A549 treated with ZK216348 at 1 μM for 4 hours (cell line): ENCODE measurements at places on chromosomes 4 and X. TPM values are rescaled to one million over a fixed set of nuclear protein-coding genes. Genes with fewer than 3 reads are reported as not detected.

TCEAL6 gene
- not detected in 5 replicates for total RNA-seq

NEIL3 gene
- total RNA-seq: 9.8 to 12.1 TPM (median 10.9 TPM) in 5 replicates

SMIM31 gene
- total RNA-seq: 0.08 TPM in 1 of 5 replicates, not detected in the others

SPANXC gene
- 0.74 to 2.4 TPM (median 0.76 TPM) in 3 of 5 replicates, not detected in the others for total RNA-seq

WNK3 gene
- total RNA-seq: 0.05 to 0.07 TPM in 2 of 5 replicates, not detected in the others

IRAK1 gene
- 150 to 229 TPM (median 227 TPM) in 5 replicates for total RNA-seq

FHIP1A gene
- 0.07 to 0.47 TPM (median 0.18 TPM) in 5 replicates for total RNA-seq

AMOT gene
- 0.04 to 0.07 TPM in 2 of 5 replicates, not detected in the others for total RNA-seq

STPG2 gene
- total RNA-seq: not detected in 5 replicates

GPRASP1 gene
- total RNA-seq: 0.22 to 0.42 TPM (median 0.34 TPM) in 5 replicates

TRIM60 gene
- not detected in 5 replicates for total RNA-seq

ESX1 gene
- total RNA-seq: 0.14 to 0.16 TPM in 2 of 5 replicates, not detected in the others

PPEF2 gene
- total RNA-seq: not detected in 5 replicates

AP1AR gene
- total RNA-seq: 6.4 to 14.8 TPM (median 10.9 TPM) in 5 replicates

PSAPL1 gene
- 0.14 to 0.29 TPM (median 0.22 TPM) in 4 of 5 replicates, not detected in the other for total RNA-seq

ANXA3 gene
- total RNA-seq: 56.7 to 92.0 TPM (median 59.6 TPM) in 5 replicates

CTAG1A gene
- not detected in 5 replicates for total RNA-seq

CRMP1 gene
- 2.5 to 3.7 TPM (median 3.4 TPM) in 5 replicates for total RNA-seq

F11 gene
- total RNA-seq: not detected in 5 replicates

OTC gene
- total RNA-seq: not detected in 5 replicates

CD99 gene
- total RNA-seq: 267 to 283 TPM (median 281 TPM) in 5 replicates

MAGEA2B gene
- 0.12 to 0.21 TPM in 2 of 5 replicates, not detected in the others for total RNA-seq

SSX2 gene
- total RNA-seq: not detected in 5 replicates

PDLIM3 gene
- 0.33 to 0.34 TPM in 2 of 5 replicates, not detected in the others for total RNA-seq

ZAR1 gene
- 0.13 to 0.17 TPM in 2 of 5 replicates, not detected in the others for total RNA-seq

PTTG2 gene
- not detected in 5 replicates for total RNA-seq

EDA gene
- 0.35 to 0.84 TPM (median 0.49 TPM) in 5 replicates for total RNA-seq

WDR17 gene
- 1.5 to 2.6 TPM (median 1.8 TPM) in 5 replicates for total RNA-seq

EMCN gene
- not detected in 5 replicates for total RNA-seq

SPOCK3 gene
- total RNA-seq: 0.19 to 0.53 TPM (median 0.35 TPM) in 3 of 5 replicates, not detected in the others

FAM199X gene
- 8.8 to 19.4 TPM (median 17.3 TPM) in 5 replicates for total RNA-seq

FAM9C gene
- 0.04 TPM in 1 of 5 replicates, not detected in the others for total RNA-seq

XAGE1B gene
- 160 to 278 TPM (median 228 TPM) in 5 replicates for total RNA-seq

MCF2 gene
- total RNA-seq: not detected in 5 replicates

FDCSP gene
- total RNA-seq: not detected in 5 replicates

RIPPLY1 gene
- total RNA-seq: not detected in 5 replicates

OTUD6A gene
- total RNA-seq: not detected in 5 replicates

TMEM164 gene
- 53.0 to 81.5 TPM (median 70.0 TPM) in 5 replicates for total RNA-seq

CNKSR2 gene
- total RNA-seq: 2.5 to 5.3 TPM (median 3.1 TPM) in 5 replicates

PLP1 gene
- total RNA-seq: not detected in 5 replicates

CASP3 gene
- 15.2 to 28.7 TPM (median 19.5 TPM) in 5 replicates for total RNA-seq

BANK1 gene
- total RNA-seq: 0.65 to 1.0 TPM (median 0.73 TPM) in 5 replicates

PIR gene
- 48.3 to 68.0 TPM (median 55.3 TPM) in 5 replicates for total RNA-seq

PRPS2 gene
- 35.1 to 46.9 TPM (median 41.2 TPM) in 5 replicates for total RNA-seq

APLN gene
- 0.72 to 1.00 TPM (median 0.80 TPM) in 5 replicates for total RNA-seq

MTMR8 gene
- 0.35 to 2.1 TPM (median 0.63 TPM) in 5 replicates for total RNA-seq

JCHAIN gene
- total RNA-seq: 0.13 to 0.70 TPM (median 0.22 TPM) in 3 of 5 replicates, not detected in the others

TRIM61 gene
- total RNA-seq: not detected in 5 replicates

SMIM43 gene
- total RNA-seq: 0.13 to 0.33 TPM (median 0.25 TPM) in 4 of 5 replicates, not detected in the other

MTMR1 gene
- 12.1 to 18.5 TPM (median 15.4 TPM) in 5 replicates for total RNA-seq

AKAP4 gene
- not detected in 5 replicates for total RNA-seq

PPBP gene
- not detected in 5 replicates for total RNA-seq

AWAT2 gene
- not detected in 5 replicates for total RNA-seq

NKX3-2 gene
- total RNA-seq: 0.09 to 0.18 TPM (median 0.12 TPM) in 5 replicates
